Myocyte (in vitro differentiated cells): ENCODE measurements at places on chromosomes 1 and 21.
A peak's percentile ranks its signal among the peaks of the same experiment; 100 is the strongest.

DNA sequence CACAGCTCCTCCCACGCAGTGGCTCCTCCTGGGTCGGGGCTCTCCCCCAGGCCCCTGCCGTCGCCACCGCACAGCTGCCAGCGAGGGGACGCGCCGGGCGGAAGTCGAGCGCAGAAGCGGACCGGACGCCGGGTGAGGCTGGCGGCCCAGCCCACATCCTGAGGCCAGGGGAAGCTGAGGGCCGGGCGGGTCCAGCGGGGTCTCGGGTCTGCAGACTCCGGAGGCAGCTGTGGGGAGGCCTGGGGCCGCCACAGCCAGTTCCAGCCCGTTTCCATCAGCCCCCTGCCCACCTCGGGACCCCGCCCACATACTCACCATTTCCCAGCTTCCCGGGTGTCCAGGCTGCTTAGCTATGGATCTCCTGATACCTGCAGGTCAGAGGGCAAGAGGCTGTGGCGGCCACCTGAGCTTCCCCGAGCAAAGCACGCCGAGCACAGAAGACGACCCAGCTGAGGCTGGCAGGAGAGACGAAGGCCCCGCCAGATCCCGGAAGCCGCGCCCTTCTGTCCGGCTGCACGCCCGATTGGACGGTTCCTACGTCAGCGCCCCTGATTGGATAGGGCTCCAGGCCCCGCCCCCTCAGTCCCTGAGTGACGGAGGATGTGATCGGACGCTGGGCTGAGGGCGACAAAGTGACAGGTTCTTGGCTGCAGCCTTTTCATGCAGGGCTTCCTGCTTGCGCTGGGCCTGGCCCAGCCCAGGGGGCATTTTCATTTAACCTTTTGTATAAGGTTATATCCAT is 38.7 kb upstream of the ZNF124 start:
- DNase-seq: peak; percentile 98

- no peak for DNase-seq
Measured at GRCh38 chr1:230544758-230545157, 97.5 kb upstream of the COG2 start.

GRCh38 chr1:201154389-201155165 is at the start of gene TMEM9:
Gene TMEM9, minus strand, starts transcription at chr1:201154474. Its CDS starts 551 bp downstream, at chr1:201153923.
- peak; percentile 97 for DNase-seq

DNA sequence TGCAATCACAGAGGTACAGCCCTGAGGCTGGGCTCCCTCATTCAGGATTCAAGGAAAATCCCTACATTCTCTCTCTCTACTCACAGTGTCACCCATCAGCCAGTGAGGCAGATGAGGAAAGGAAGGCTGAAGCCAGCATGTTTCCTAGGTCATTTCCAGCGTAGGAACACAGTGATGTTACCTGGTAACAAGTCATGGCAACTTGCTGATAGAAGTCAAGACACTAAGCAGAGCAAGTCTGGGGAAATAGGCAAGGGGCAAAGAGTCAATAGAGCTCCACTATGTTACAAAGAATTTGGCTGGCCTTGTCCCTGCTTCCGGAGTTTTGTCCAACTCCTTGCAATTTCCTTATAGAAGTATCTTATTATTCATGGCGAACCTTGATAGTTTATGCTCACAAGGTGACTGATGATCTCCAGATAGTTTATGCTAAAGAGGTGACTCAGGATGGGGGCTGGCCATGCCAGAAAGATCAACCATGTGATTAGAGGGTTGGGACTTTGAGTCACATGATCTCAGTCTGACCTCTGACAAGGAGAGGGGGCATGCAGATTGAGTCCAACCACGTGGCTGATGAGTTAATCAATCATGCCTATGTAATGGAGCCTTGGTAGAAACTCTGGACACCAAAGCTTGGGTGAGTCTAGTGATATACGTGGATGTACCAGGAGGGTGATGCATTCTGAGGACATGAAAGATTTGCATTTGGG is 51.1 kb downstream of the SUSD4 start:
- no peak for DNase-seq

DNA sequence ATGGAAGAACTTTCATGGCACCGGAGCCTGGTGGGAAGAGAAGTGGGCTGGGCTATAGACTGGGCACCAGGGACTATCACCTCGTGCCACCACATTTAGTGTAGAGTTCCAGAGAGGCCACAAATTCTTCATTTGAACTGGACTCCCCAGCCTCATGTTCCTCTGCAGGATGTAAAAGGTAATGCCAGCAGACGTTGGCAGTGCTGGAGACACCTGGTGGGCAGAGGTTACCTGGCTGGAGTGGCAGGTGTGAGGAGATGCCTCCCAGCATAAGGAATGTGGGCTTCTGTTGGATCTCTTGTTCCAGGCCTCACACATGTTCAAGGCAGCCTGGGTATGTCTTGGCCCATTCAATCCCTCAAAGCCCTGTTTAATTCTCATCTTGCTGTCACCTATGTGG is 35.2 kb downstream of the TEX35 start:
- no peak for DNase-seq

DNA sequence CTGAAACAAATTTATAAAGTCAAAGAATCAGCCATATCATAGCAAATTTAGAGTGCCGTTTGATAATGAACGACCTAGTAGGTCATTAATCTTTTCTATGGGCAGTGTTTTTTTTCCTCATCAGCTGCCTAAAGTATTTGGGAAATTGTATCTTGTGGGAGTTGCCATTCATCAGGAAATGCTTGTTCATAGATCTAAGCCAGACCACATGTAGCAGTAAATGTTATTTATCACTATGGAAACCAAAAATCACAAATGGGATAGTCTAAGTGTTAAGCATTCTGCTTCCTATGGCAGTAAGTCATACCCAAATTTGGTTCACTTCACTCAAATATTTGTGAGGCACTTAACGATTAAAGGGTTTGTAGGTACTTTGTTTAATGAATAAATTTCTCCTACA is 52.9 kb downstream of the LRRC8D start:
- peak; percentile 57 for DNase-seq

DNA sequence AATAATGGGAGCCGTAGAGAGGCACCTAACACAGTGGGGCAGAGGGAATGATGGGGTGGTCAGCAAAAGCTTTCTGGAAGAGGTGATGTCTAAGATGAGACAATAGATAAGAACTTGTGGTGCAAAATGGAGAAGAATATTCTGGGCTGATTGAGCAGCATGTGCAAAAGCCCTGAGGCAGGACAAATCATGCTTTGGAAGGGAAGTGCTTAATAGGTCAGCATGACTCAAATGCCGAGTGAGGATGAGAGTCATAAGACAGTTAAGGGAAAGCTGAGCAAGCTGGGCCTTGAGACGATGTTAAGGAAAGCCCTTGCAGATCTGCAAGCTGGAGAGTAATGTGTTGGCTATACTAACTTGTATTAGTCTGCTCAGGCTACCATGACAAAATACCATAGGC is 37.3 kb upstream of the ASB17 start:
- no peak for DNase-seq
